ENCODE measurements at places on chromosomes 12 and 14.

DNA sequence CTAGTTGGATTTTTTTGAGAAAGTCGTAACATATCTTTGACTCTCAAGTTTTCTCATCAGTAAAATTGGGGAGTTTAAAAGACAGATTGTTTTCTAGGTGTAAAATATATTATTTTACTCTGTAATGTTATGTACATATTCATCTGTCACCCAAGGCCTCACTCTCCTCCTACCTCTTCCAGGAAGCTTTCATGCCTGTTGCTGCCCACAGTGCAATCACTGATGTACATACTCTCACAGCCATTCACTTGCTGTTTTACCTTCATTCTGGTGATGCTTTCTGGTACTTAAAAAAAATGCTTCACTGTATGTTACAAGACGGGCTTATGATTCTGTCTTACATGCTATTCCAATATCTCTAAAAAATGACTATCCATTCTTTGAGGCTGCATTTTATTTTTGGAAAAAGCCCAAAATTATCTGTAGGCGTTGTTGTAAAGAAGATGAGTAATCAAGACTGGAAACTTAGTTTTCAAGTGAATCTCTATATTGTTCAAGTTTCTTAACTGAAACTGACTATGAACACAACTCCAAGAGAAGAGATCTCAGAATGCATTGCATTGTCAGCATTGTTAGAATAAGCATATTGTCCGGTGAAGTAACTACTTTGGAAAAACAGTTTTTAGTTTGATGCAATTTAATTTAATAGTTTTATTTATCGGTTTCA lies 82.5 kb downstream of the LMO3 start:
- no peak for DNase-seq

DNA sequence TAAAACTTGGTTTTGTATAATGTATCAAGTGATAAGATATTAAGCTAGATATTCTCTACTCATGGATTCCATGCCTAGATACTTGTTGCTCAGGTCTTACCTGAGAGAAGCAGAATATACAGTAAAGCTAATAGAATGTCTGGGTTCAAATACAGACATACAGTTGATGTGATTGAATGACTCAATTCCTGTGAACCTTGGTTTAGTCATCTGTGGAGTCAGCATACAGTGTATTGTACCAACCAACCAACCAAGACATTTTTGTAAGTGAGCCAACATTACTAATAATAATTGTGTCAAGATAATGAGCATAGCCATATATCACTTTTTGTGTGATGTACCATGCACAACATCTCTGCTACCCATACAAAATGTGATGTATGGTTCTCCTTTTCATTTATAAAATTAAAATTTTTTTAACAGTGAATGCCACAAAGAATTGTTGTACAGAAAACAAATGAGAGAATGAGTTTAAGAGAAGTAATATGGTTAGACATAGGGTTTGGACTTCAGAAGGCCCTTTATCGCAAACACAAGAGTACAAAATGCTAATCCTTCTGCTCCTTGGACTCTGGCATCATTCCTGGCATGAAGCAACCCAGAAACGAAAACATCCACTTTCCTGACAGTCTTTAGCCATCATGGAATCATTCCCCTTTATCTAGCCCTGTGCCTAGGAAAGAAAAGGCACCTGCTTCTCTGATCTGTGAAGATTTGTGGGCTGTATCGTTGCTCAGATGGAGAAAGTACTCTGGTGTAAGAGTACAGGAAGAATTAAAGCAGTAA lies 977.2 kb upstream of the USP15 start:
- no peak for DNase-seq

DNA sequence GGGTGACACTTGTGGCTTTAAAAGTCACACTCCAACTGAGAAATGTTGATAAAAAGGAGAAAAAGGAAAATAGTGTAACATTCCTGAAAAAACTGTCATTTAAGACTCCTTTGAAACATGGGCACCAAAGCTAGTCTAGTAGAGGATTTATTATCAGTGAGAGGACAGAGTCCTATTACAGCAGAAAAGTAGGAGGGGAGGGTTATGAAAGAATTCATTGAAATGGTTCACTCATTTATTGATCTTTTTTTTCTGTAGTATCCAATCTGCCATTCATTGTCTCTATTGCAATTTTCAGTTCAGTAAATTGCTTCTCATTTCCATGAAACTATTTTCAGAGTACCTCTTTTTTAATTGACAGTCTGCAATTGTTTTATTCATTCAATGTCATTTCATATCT lies 25.4 kb downstream of the PPM1A start:
- no peak for DNase-seq

GRCh38 chr12:54132976-54133771 lies 55.6 kb downstream of the SMUG1 start:
- no peak for DNase-seq

- DNase-seq, result no peak
Measured at GRCh38 chr14:56798447-56799342, 11.6 kb downstream of the OTX2 start.

DNA sequence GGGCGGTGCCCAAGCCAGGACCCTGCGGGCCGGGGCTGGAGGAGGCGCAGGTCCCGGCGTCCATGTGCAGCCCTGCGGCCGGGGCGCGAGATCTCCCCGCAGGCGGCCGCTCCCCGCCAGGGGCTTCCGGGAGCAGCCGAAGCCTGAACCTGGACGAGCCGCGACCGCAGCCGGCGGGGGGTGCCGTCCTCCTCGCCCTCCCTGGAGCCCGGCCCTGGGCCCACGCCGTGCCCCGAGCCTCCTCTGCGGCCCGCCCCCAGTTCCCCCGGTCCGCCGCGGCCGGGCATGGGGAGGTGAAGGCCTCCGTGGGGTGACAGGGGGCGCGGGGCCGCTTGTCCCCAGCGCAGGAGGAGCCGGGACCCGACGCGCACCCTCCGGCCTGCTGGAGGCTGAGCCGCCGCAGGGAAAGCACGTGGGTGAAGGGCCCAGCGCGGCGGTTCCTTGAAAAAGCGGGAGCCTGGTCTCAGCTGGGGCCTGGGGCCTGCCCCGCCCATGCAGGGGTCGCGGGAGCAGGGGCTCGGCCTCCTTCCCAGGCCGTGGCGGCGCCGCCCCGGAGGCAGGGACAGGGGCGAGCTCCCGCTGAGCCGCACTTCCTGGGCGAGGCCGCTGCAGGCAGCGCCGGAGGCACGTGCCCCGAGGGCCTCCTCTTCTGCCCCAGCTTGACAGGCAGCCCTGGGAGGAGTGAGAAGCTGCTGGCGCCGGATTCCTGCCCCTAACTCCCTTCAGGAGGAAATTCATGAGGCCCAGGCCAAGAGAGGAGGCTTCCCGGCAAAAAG lies 55.6 kb upstream of the PPP2R5C start:
- no peak for DNase-seq

- DNase-seq, result peak; percentile 78
Measured at GRCh38 chr12:47816403-47817271, 3.1 kb downstream of the HDAC7 start.

- no peak for DNase-seq
Measured at GRCh38 chr12:27034607-27035293, 12.4 kb downstream of the MED21 start.

GRCh38 chr12:65828711-65829339 lies 4.5 kb downstream of the HMGA2 start:
- no peak for DNase-seq

- DNase-seq, result no peak
Measured at GRCh38 chr12:116689521-116689920, 48.3 kb downstream of the SPRING1 start.

- DNase-seq, result no peak
Measured at GRCh38 chr12:106839333-106839732, 64.9 kb downstream of the RIC8B start.
